ENCODE measurements at places on chromosomes 4 and X. TPM values are rescaled to one million over a fixed set of nuclear protein-coding genes. Genes with fewer than 3 reads are reported as not detected.

DNA sequence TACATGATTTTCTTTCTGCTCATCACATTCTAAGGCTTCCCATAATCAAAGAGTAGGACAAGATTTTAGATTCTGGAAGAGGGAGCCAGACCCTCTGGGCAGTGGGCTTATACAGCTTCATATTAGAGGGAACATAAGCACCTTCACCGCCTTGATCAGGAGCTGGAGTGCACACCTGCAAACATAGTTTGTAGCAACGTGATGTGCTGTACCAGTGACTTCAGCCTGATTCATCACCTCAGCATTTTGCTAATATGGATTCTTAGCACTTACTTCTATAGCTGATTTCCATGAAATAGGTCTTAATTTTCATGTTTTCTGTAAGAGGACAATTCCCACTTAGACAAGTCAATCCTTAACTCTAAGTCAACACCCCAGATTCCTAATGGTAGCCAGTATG is 36.7 kb downstream of the PCDH18 start:
- no peak overlapping the region for H3K4me3 ChIP-seq
- no peaks in the 10 kb centered on the region for H3K27me3 ChIP-seq
- H3K27ac ChIP-seq, result no peak overlapping the region
- H3K36me3 ChIP-seq, result no peaks in the 10 kb centered on the region

DNA sequence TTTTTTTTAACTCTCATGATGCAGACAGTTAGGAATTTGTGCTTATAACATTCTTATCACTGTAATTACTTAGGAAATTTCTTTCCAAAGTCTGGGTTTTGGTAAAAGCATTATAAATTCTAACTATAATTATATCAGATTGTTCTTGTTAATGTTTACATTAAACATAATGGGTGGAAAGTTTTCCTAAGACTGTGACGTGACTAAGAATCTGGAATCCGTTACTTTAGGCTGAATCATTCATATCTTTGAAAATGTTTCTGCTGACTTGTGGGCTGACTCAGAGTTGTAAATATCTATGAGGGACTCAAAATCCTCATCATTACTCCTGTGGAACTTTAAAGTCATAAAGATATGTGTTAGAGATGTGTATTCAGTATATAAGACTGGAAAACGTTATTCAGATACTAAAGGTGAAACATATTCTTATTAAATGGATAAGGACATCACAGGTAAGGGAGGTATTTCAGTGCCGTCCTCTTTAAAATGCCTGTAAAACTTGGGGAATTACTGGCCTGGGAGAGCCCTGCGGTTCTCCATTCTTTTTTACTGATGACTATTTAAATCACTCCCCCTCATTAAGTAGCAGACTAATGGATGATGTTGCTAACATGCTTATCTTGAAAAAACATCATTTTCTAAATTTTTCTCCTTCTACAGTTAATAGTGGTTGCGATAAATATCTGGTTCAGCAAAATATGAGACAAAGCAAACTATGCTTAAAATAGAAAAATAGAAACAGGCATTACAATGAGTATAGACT is 159.0 kb downstream of the DCLK2 start:
- no peaks in the 10 kb centered on the region for H3K36me3 ChIP-seq
- H3K27me3 ChIP-seq, result no peaks in the 10 kb centered on the region
- no peaks in the 10 kb centered on the region for H3K4me1 ChIP-seq
- DNase-seq, result no peak
- H3K27ac ChIP-seq, result no peak overlapping the region

DNA sequence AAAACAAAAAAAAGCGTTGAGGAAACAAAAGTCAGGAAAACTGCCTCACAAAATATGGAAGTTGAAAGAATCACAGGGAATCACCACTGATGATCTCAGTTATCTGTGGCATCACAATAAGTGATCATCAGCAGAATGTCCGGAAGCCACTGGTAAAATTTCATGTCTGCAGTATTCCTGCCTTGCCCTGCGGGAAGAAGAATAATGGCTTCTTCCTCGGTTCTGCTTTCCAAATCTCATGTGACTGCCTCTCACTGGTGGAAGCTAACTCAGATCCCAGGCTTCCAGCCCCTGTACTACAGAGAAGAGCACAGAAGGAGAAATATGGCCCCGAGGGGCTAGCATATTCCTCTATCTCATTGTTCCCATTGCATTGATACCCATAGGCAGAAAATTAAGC is 12.7 kb upstream of the ZNF330 start:
- H3K4me1 ChIP-seq, result no peaks in the 10 kb centered on the region
- H3K27me3 ChIP-seq, result no peaks in the 10 kb centered on the region
- H3K27ac ChIP-seq, result no peak overlapping the region
- H3K4me3 ChIP-seq, result no peak overlapping the region
- H3K36me3 ChIP-seq, result no peaks in the 10 kb centered on the region

- H3K4me3 ChIP-seq, result no peak overlapping the region
- H3K27ac ChIP-seq, result peak overlapping the region; percentile 30
- H3K4me1 ChIP-seq, result peaks cover 3% of the 10 kb centered on the region
- no peaks in the 10 kb centered on the region for H3K27me3 ChIP-seq
- H3K36me3 ChIP-seq, result no peaks in the 10 kb centered on the region
- no peak for DNase-seq
These were observed 69.9 kb upstream of the TNIP3 start for GRCh38 chr4:121233982-121234381.

- no peak overlapping the region for H3K27ac ChIP-seq
- no peak for DNase-seq
- no peaks in the 10 kb centered on the region for H3K27me3 ChIP-seq
These were observed 315.6 kb downstream of the GPAT3 start for GRCh38 chr4:83851261-83852084.

DNA sequence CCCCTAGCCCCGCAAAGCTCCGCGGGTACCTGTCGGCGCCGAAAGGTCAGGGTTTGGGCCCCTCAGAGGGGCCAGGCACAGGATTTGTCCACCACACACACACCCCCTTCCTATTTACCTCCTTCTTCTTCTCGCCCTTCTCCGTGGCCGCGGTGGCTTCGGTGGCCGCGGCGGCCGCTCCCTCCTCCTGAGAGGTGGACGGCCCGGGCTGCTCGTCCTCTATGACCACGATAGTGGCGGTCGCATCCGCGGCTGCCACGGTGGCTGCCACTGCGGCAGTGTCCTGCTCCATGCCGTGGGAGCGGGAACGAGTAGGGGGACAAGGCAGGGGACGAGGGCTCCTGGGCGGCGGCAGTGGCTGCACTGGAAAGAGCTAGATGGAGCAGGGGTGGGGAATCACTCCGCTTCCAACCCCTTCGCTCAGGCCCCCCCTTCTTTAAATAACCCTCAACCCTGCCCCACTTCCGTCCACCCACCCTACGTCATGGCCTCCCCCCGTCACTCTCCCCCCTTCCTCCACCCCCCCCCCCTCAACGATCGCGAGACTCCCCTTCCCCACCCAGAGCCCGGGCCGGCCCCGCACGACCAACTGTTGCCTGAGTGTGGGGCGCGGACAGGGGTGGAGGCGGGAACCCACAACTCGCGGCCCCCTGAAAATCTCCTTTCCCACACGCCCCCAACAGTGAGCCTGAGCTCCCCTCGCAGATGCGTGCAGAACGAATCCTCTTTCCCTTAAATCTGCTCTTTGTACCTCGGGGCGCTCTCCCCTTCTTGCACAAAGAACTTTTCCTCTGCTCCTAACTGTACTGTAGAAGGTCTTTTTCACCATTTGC is at the start of gene SMARCA1:
TSS of gene SMARCA1 (minus strand) at position 412 of the 833 bp plus-strand sequence. CDS start at position 292, 120 bp downstream.
- H3K27me3 ChIP-seq, result no peaks in the 10 kb centered on the region
- H3K4me1 ChIP-seq, result no peaks in the 10 kb centered on the region
- DNase-seq, result peak; percentile 24

GRCh38 chrX:137171626-137172025 is 137.8 kb upstream of the GPR101 start:
- no peak overlapping the region for H3K4me3 ChIP-seq
- H3K27ac ChIP-seq, result no peak overlapping the region
- H3K4me1 ChIP-seq, result no peaks in the 10 kb centered on the region
- no peaks in the 10 kb centered on the region for H3K27me3 ChIP-seq
- DNase-seq, result no peak

DNA sequence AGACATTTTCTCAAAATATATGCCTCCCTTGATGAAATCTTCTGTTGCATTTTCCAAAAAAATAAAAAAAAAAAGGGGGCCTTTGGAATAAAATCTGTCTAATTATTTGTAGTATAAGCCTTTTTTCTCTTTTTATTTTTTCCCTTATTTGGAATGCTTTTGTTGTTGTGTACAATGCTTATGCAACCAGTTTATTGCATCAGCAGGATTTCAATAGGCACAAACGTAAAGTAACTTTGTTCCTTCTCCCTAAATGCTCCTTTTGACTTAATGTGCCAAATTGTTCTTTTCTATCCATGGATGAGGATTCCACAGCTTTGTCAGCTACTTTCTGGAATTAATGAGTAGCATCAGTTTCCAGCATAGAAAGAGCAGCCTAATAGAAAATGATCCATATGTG is 59.6 kb upstream of the HPGD start:
- DNase-seq, result no peak
- H3K4me3 ChIP-seq, result no peak overlapping the region
- no peaks in the 10 kb centered on the region for H3K4me1 ChIP-seq
- no peaks in the 10 kb centered on the region for H3K36me3 ChIP-seq

GRCh38 chr4:169810325-169811323 is 52.9 kb upstream of the HPF1 start:
- H3K36me3 ChIP-seq, result no peaks in the 10 kb centered on the region
- H3K27ac ChIP-seq, result no peak overlapping the region
- H3K4me1 ChIP-seq, result no peaks in the 10 kb centered on the region

DNA sequence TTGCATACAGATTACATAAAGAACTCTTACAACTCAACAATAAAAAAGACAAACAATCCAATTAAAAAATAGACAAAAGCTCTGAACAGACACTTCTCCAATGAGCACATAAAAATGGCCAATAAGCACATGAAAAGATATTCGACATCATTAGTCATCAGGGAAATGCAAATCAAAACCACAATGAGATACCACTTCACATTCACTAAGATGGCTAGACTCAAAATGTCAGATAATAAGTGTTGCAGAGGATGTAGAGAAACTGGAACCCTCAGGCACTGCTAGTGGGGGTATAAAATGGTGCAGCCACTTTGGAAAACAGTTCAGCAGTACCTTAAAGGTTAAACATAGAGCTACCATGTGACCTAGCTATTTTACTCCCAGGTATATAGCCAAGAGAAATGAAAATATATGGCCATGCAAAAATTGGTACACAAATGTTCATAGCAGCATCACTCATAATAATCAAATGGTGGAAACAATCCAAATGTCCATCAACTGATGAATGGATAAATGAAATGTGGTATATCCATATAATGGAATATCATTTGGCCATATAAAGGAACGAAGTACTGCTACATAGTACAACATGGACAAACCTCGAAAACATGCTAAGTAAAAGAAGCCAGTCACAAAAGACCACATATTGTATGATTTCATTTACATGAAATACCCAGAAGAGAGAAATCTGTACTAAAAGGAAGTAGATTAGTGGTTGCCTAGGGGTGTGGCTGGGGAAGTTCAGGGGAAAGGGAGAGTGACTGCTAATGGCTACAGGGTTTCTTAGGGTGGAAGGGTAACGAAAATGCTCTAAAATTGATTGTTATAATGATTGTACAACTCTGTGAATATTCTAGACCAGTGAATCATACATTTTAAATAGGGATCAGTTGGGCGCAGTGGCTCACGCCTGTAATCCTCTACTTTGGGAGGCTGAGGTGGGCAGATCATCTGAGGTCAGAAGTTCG is 29.4 kb downstream of the SASH3 start:
- no peaks in the 10 kb centered on the region for H3K4me1 ChIP-seq
- H3K27ac ChIP-seq, result no peak overlapping the region
- DNase-seq, result no peak
- H3K4me3 ChIP-seq, result no peak overlapping the region

DNA sequence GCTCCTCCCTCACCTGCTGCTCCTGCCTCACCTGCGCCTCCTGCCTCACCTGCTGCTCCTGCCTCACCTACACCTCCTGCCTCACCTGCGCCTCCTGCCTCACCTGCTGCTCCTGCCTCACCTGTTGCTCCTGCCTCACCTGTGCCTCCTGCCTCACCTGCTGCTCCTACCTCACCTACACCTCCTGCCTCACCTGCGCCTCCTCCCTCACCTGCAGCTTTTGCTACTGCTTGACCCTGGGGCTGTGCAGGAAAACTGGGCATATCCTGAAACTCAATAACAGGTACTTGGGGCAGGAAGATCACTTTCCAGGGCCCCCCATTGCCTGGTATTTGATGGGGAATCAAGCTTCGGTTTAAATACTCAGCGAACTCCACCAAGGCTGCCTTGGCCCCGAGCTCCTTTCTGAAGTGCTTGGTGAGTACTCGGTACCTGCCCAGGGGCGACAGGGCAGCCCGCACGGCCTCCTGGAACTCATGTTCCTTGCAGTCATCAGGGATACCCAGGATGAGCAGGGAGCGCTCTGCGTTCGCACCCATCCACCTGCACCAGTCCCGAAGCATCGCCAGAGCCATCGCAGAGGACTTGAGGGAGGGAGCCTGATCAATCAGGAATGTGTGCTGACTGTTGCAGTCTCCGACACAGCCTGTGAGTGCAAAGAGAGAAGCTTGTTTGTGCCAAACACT is 2.7 kb downstream of the PNMA6E start:
- H3K27me3 ChIP-seq, result no peaks in the 10 kb centered on the region
- DNase-seq, result no peak
- H3K4me3 ChIP-seq, result no peak overlapping the region
- no peaks in the 10 kb centered on the region for H3K4me1 ChIP-seq
- H3K27ac ChIP-seq, result no peak overlapping the region

DNA sequence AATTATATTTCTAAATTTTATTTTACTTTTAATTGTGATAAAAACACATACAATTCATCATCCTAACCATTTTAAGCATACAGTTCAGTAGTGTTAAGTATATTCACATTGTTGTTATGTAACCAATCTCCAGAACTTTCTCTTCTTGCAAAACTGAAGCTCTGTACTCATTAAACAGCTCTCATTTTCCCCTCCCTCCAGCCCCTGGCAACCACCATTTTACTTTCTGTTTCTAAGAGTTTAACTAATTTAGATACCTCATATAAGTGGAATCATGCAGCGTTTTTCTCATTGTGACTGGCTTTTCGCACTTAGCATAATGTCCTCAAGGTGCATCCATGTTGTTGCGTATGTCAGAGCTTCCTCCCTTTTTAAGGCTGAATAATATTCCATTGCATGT is 46.7 kb upstream of the NDP start:
- no peak overlapping the region for H3K27ac ChIP-seq
- no peaks in the 10 kb centered on the region for H3K4me1 ChIP-seq
- no peaks in the 10 kb centered on the region for H3K36me3 ChIP-seq
- DNase-seq, result no peak

- H3K4me3 ChIP-seq, result peak overlapping the region; percentile 38
- H3K4me1 ChIP-seq, result peaks cover 28% of the 10 kb centered on the region
- no peak overlapping the region for H3K27ac ChIP-seq
- DNase-seq, result peak; percentile 65
- H3K36me3 ChIP-seq, result no peaks in the 10 kb centered on the region
These were observed 4.8 kb downstream of the PDGFRA start for GRCh38 chr4:54233697-54234496.

PDE6B gene
- total RNA-seq, result 22.5 TPM

GAGE12E gene
- total RNA-seq, result not detected

CCSER1 gene
- 8.7 TPM for total RNA-seq

GAGE12F gene
- total RNA-seq, result not detected

NAA11 gene
- not detected for total RNA-seq

EPHA5 gene
- 0.05 TPM for total RNA-seq

CYLC1 gene
- not detected for total RNA-seq

AFAP1 gene
- total RNA-seq, result 3.2 TPM

IQCM gene
- not detected for total RNA-seq

CBR4 gene
- 13.7 TPM for total RNA-seq

PHOX2B gene
- not detected for total RNA-seq

ARAF gene
- total RNA-seq, result 24.3 TPM

UGT2B11 gene
- total RNA-seq, result 0.05 TPM

MAGED4B gene
- total RNA-seq, result 5.4 TPM

SPIN2A gene
- 0.66 TPM for total RNA-seq

APEX2 gene
- 6.7 TPM for total RNA-seq

PLK4 gene
- 33.2 TPM for total RNA-seq
